GM23248 (cell line): ENCODE measurements at places on chromosomes 7 and 10.

- DNase-seq: no peak
Measured at GRCh38 chr10:125538947-125539731, 143.8 kb downstream of the TEX36 start.

GRCh38 chr10:78780551-78780961 is 288.2 kb upstream of the ZMIZ1 start:
- no peak for DNase-seq

- no peak for DNase-seq
Measured at GRCh38 chr7:134850066-134850465, 70.6 kb downstream of the CALD1 start.

GRCh38 chr10:94490789-94491039 is 54.9 kb upstream of the HELLS start:
- DNase-seq: no peak

- DNase-seq: no peak
Measured at GRCh38 chr10:2981361-2981801, 86.0 kb upstream of the PFKP start.

DNA sequence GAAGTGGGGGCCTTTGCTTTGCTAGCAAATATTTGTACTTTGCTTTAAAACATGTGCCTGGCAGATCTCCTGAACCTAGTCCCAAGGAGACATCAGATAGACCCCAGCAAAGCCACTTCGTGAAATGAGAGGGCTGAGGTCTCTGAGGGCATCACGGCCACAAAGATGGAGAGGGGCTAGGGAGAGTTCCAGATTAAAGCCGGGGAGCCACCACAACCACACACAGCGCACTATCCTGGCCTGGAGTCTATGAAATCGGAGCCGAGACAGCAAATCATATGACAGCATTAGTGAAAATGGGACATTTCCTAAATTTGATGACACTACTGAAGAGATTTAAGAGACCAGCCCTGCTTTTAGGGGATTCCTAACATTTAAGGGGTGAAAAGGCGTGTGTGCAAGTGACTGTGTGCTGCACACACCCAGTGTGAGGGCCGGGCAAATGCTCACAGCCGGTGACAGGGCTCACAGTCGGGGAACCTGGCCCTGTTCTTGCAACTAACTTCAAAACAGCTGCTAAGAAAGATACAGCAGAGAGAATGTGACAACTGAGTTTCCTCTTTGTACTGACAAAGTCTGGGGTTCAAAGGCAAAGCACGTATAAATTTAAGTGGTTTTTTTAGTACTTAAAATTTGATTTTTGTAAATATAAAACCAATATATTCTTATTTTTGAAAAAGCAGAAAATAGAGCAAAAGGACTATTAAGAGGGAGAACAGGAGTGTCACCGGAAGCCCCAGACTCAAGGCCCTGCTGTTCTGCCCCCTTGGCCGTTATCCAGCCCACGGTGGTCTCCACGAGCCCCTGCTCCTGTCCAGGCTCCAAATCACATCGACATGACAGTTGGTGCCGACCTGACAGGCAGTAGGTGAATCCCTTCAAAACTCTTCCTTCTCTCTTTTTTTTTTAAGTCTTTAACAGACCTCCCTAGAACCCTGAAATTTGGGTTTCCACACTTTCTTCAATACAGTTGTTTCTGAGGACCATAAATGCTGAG is 49.5 kb downstream of the VIPR2 start:
- no peak for DNase-seq

- no peak for DNase-seq
Measured at GRCh38 chr7:85094046-85094725, 92.7 kb downstream of the SEMA3D start.

GRCh38 chr7:129522088-129522970 is 20.0 kb downstream of the SMKR1 start:
- peak; percentile 55 for DNase-seq

DNA sequence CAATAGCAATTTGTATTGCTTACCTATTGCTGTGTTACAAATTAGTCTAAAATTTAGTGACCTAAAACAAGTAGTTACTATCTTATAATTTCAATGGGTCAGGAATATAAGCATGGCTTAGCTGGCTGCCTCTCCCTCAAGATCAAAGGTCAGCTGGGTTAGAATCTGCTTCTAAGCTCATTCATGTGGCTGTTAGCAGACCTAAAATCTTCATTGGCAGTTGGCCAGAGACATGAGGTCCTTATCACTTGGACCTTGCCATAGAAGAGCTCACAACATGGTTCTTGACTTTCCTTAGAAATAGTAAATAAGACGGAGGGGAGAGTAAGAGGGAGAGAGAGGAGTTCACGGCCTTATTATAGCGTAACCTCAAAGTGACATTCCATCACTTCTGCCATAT is 468.0 kb downstream of the HTR7 start:
- DNase-seq: no peak

DNA sequence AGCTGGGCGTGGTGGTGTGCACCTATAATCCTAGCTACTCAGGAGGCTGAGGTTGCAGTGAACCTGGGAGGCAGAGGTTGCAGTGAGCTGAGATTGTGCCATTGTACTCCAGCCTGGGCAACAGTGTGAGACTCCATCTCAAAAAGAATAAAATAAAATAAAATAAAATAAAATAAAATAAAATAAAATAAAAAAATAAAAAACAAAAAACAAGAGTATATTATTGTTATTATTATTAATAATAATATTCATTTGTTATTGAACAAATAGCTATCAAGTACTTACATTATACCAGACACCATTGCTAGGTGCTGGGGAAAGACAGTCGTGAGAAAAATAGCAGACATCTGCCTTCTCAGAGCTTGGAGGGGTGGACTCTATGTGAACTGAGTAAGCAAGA is 24.1 kb downstream of the PAX2 start:
- no peak for DNase-seq

DNA sequence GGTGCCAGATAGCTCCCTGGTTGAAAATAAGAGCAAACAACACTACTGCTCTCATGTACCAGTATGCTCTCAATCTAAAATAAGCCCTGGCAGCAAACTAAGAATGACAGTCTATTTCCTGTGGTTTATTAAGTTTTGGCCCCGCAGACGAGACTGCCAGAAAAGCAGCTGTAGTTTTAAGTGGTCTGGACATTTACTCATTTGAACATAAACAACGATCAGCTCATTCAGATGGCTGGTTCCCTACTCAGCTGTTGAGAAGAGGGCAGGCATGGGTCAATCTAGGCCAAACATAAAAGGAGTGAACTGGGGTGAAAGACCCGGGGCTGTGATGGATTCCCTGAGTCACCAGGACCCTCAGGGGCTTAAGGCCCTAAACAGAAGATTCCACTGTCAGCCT is 4.5 kb downstream of the TRIL start:
- peak; percentile 27 for DNase-seq

GRCh38 chr7:92567460-92567859 is 22.7 kb downstream of the FAM133B start:
- peak; percentile 30 for DNase-seq

- peak; percentile 51 for DNase-seq
Measured at GRCh38 chr10:44863344-44864047, 47.6 kb upstream of the TMEM72 start.

DNA sequence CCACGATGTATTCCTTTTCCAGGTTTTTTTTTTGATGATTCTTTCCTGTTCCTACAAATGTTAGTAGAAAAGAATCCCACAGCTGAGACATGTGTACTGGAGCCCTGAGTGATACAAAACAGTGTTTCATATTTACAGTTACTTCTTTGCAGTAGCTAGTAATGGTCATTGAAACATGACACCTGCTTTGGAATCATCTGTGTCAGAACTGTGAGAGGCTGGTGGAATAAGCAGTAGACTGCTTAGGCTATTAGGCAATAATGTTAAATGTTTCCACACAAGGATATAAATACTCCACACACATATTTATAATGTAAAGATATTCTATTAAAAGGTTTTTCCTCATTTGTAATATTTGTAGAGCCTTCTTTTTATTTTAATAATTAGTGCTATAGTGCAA is 394.0 kb downstream of the THSD7A start:
- peak; percentile 34 for DNase-seq

GRCh38 chr10:103583871-103584215 is 90.3 kb downstream of the NEURL1 start:
- no peak for DNase-seq

DNA sequence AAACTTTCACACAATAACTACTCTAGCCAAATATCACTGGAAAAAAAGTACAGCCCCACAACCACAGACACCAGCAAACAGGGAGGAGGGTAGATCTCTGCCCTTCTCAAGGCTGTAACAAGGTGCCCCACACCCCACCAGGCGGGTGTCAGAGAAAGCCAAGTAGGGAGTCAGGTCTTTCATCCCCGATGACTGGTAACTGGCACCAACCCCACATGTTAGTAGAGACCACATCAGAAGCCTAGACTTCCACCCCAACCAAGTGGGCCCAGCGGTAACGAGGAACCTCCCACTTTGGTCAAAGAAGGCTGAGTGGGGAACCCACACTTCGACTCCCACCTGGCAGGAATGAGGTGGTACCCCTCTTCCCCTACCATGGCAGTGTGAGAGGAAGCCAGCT is 16.4 kb upstream of the RUFY2 start:
- DNase-seq: no peak

- DNase-seq: no peak
Measured at GRCh38 chr10:88755753-88756152, 4.1 kb upstream of the LIPN start.
